CD4-positive, alpha-beta memory T cell (primary cell): ENCODE measurements at places on chromosomes 5 and 9.

DNA sequence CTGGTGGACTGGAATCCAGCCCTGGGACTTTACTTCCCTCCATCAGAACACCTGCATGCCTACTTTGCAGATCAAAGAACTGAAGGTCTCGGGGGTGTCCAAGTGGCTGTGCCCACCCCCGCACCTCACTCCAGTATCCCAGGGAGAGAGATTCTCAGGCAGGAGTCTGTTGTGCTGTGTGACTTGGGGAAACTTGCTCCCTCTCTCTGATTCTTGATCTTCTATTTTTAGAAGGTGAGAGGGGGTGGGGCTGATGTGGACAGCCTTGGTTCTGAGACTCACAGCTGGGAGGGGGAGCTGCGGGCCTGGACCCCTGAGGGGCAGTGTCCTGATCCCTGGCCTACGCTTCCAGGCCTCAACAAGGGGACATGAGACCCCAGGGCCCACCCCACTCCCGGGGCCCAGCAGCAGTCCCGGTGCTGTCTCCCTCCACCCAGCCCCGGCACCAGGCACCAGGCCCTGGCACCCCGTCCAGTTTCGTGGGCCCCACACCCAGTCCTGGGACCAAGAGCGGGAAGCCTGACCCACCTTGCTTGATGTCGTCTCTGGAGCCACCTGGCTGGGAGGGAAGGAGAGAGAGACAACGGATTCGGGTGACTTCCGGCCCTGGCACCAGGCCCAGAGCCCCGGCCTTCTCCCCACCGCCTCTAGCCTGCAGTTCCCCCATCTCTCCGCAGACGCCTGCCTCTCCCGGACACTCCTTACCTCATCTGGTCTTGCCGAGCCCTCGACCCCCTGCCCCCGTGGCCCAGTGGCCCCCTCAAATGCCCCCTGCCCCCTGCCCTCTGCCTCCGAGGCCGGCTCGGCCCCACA lies 74.0 kb upstream of the SPTLC1 start:
- DNase-seq, result no peak

DNA sequence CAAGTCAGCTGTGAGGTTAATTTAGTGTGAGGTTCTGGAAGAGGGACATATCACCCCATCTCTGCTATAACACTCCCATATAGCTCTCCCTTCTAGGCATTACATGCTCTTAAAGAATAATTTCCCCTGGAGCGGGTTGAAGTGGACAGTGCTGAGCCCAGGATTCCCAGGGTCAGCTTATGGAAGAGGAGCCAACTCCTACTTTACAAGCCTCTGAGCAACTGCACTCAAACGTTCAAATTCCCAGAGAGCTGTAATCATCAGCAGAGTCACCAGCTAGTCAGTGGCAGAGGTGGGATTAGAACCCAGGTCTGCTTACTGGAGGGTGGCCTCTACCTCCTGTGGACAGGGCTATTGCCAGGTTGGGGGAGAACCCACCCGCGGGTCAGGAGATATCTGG lies 1.4 kb downstream of the NEURL1B start:
- no peak for DNase-seq

- DNase-seq, result peak; percentile 33
Observed at GRCh38 chr9:89410641-89411350, 87.1 kb downstream of the SEMA4D start.

DNA sequence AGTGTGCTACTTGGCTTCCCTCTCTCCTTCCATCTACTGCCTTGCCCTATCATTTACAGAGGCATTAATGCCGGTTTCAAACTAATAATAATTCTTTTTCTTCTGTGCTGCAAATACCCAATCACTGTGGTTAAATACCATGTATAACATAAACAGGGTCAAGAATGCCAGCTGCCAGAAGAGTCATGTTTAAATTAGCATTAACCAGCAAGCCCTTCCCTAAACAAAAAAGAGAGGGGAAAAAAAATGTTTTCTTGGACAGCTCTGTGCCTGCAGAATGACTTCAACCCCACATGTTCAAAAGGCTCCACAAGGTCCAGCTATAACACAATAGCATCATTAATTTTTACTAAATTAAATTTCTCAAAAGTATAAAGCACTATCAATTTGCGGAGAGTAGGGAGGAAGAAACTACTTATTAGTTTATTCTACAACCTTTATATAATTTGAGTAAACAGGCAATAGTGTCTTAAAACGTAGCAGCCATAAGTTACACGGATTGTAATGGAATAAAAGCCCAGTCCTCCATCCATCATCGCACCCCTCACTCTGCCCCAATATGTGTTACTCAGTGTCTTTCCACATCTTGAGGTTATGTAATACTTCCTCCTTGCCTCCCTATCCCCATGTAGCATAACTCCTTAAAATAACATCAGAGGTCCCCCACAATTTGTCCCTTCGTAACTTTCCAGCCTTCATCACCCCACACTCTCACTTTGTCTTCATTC lies 3.9 kb downstream of the LPAR1 start:
- DNase-seq, result no peak
